HepG2 (cell line): ENCODE measurements at places on chromosomes 12 and 14. TPM values are rescaled to one million over a fixed set of nuclear protein-coding genes. Genes with fewer than 3 reads are reported as not detected.

GRCh38 chr12:111448846-111449790, 43.4 kb downstream of the SH2B3 start:
- H3K27me3 ChIP-seq = no peaks in the 10 kb centered on the region
- H3K27ac ChIP-seq = no peak overlapping the region

DNA sequence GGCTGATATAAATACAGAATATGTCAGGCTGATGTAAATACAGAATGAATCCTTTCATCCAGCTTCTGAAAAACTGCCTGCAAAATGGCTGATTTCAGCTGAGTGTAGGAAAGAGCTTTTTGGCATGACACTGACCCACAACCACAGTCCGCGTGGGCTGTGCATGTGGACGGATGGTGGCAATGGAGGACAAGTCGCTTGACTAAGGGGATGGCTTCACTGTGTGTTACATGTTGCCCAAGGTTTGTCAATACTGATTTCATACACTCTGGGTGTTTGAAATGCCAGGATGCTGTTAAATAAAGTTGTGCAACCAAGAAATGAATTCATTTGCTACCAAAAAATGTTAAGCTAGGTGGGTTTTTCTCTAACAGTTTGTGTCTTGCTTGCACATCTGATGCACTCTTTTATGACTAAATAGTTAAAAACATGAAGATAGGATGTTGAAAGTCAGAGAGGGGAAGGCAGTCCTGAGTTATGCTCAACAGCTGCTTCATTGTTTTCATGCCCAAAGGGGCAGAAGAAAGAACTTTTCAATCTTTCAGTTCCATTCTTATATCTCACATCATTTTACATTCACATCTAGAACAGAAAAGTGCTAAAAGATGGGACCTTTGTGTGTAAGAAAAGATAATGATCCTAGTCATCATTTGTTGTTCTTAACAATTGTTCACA, 36.5 kb upstream of the OVCH1 start:
- no peak for DNase-seq
- H3K36me3 ChIP-seq = no peaks in the 10 kb centered on the region
- H3K27ac ChIP-seq = no peak overlapping the region

The RFLNA gene
- not detected in 2 replicates for total RNA-seq

The POP5 gene
- total RNA-seq = 54.3 and 61.3 TPM in 2 replicates

GRCh38 chr12:19323805-19324204, 115.5 kb upstream of the AEBP2 start:
- no peaks in the 10 kb centered on the region for H3K27me3 ChIP-seq
- H3K36me3 ChIP-seq = no peaks in the 10 kb centered on the region
- H3K4me1 ChIP-seq = no peaks in the 10 kb centered on the region
- no peak for DNase-seq
- no peak overlapping the region for H3K27ac ChIP-seq

DNA sequence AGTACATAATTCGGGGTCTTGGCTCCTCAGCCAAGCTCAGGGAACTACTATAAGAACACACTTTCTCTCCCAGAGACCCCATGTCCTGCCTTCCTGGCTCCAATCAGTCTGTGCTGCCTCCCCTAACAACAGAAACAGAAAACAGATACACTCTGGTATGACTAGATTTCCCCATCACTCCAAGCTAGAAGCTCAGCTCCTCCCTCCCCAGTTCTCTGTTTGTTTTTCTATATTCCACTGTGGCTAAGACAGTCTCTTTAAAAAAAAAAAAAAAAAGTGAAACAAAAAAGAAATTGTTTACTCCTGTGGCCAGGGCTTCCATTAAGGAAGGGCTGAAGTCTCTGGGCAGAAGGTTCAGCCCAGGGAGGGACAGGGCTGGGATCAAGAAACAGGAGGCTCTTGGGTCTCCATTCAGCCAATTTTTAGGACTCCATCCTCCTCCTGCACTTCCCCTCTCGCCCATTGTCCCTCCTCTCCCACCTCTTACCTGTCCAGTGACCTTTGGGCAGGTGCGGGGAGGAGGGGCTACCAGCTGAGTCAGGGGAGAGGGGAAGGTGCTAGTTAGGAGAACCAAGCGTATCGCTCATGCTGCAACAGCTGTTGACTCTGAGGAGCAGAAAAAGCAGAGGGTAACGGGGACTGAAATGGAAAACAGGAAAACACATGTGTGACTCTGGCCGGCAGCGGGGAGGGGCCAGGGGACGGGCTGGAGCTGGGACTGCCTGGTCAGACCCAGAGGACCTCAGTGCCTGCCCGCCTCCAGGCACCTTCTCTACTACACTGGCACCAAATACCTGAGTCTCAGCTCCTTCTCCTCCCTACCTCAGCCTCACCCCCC, 4.1 kb upstream of the SLC7A7 start:
- peaks cover 76% of the 10 kb centered on the region for H3K4me1 ChIP-seq
- H3K27ac ChIP-seq = no peak overlapping the region
- H3K36me3 ChIP-seq = no peaks in the 10 kb centered on the region
- H3K27me3 ChIP-seq = peaks cover 3% of the 10 kb centered on the region; the same call in 1 of the 3 replicates
